ENCODE measurements at places on chromosomes 11 and 22.

GRCh38 chr22:45224331-45224730, 16.4 kb downstream of the KIAA0930 start:
- DNase-seq = no peak

DNA sequence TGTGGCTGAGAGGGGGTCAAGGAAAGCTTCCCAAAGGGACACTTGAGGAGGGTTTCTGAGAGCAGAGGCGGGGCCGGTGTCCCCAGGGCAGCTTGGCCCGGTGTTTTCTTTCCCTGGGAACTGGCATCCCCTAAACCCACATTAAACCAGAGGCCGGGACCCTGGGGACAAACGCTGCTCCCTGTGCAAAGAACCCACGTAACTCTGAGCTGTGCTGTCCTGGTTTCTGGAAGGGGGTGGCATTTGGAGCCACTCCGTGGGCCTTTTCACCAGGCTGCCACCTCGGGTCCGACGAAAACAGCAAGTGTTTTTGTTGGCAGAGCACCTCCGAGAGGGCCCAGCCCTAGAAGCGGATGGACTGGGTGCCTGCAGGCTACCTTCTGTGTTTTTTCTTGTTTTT, 100.2 kb upstream of the ANO1 start:
- DNase-seq = no peak

DNA sequence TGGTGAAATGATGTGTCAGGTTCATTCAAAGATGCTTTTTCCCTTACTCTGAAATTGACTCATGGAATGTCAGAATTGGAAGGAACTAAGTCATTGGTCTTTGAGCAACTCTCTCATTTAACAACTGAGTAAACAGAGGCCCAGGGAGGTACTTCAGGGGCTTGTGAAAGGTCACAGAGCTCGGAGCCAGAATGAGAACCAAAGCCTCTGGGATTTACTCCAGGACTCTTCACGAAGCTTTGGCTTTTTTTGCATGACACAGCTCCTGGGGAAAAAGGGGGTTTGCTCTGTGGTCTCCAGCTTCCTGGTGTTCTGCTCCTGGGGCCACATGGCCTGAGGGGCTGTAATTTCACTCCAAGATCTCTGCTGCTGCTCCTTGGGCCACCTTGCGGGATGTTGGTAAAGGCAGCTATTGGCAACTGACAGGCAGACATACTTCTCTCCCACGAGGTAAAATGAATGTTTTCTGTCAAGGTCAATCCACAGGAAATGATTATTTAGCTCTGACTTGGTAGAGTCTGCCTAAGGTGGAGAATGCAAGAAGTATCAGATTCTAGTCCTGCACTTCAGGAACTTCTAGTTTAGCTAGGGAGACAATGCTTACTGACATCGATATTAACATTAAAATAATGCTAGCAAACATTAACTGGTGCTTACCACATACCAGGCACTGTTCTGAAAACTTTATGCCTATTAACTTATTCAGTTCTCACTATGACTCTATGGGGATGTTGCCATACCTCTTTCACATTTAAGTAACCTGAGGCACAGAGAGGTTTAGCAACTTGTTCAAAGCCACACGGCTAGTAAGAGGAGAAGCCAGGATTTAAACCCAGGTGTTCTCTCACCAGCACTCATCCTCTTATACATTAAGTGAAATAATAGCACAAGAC, 16.1 kb downstream of the PKNOX2 start:
- no peak for DNase-seq

GRCh38 chr11:70908223-70908622, 344.2 kb downstream of the SHANK2 start:
- DNase-seq = no peak

All from KG1 (cell line).